ENCODE measurements at places on chromosomes 7 and 10. TPM values are rescaled to one million over a fixed set of nuclear protein-coding genes. Genes with fewer than 3 reads are reported as not detected.

GRCh38 chr7:100965723-100966541 lies 3.4 kb upstream of the MUC12 start:
- peak; percentile 88 for DNase-seq

GRCh38 chr7:152674860-152675758 lies 832 bp downstream of the XRCC2 start:
- DNase-seq: peak; percentile 23

- DNase-seq: peak; percentile 72
These were observed 189.8 kb upstream of the IMMP2L start for GRCh38 chr7:111752022-111752582.

DNA sequence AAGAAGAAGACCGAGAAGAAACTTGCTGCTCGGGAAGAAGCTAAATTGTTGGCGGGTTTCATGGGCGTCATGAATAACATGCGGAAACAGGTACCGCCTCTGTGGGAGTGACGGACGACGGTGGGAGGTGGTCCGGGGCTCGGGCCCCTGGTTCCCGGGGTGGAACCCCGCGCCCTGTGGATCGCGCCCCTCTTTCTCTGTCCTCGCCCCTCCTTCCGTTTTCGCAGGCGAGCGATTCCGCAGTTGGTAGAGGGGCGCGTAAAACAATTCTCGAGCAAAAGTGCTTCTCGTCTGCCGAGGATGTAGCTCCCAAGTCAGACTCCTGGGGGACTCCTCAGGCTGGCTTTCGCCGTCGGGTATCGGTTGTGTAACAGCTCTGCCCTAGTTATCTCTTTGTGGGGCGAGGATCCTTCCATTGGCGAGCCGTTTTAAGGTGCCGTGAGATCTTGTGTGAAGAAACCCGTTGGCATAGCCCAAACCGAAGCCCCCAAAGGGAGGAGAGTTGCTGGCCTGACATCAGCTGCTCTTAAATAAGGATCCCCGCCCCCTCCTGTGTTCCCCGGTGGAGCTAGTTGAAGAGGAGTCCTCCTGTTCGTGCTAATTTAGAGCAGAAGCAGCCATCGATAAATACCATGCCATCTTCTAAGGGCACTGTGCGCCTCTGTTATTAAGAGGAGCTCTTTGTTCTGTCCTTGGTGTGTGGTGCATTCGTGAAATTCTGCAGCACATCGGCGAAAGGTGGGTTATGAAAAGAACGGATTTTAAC lies 655 bp downstream of the KLHL7 start:
- peak; percentile 53 for DNase-seq

- DNase-seq: no peak
These were observed 558.7 kb downstream of the PTPRN2 start for GRCh38 chr7:158028971-158029370.

DNA sequence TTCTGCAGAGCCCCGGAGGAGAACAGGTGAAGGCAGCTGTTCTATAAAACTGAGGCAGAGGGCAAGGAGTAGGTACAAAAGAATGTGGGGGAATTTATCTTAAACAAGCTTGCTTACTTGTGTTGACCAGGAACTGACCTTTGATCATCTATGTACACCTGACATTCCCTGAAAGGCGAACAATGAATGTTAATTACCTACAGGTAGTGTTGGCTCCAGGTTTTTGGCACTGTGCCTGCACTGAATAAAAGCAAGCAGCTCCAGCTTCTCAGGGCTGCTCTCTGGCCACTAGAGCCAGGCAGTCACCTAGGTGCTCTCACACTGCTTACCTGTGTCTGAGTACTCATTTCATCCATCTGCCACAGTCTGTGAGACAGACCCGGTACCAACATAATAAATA lies 87.0 kb downstream of the RAPGEF5 start:
- DNase-seq: peak; percentile 81

GRCh38 chr7:127390817-127391590 lies 1.5 kb downstream of the ZNF800 start:
- no peak for DNase-seq

DNA sequence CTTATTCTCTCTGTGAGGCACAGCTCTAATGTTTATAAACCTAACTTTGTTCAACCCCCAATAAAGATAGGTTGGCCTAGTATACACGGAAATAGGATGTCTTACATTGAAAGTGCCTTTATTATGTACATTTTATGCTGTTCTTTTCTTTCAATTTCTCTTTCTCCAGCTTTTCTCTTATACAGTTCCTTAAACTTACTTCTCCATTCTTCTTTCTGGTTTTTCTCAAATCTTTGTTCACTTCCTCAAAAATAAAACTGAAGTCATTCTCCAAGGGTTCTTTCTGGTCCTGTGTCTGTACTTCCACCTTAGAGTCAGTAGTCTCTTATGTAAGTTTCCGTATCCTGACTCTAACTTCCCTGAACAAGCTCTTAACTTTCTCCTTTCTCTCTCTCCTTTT lies 29.2 kb upstream of the NAMPT start:
- DNase-seq: no peak

- DNase-seq: peak; percentile 57
These were observed 6.9 kb downstream of the KPNA7 start for GRCh38 chr7:99201027-99201426.

The TYW1 gene
- total RNA-seq: 13.9 TPM

The SNX10 gene
- total RNA-seq: 19.6 TPM

The SVOPL gene
- total RNA-seq: 1.5 TPM

The BHLHA15 gene
- 1.8 TPM for total RNA-seq

The TDRD1 gene
- total RNA-seq: not detected

The NOLC1 gene
- 93.3 TPM for total RNA-seq

The HECTD2 gene
- total RNA-seq: 3.1 TPM

Data from Calu3 (cell line).